ENCODE measurements at places on chromosomes 12 and 14. TPM values are rescaled to one million over a fixed set of nuclear protein-coding genes. Genes with fewer than 3 reads are reported as not detected.

The IAPP gene
- not detected for total RNA-seq

The LRRC10 gene
- not detected for total RNA-seq

The OR4L1 gene
- total RNA-seq, result not detected

The POTEG gene
- total RNA-seq, result not detected

The GUCY2C gene
- not detected for total RNA-seq

The LRRC9 gene
- total RNA-seq, result not detected

GRCh38 chr14:61106959-61107641 is 126.1 kb downstream of the SLC38A6 start:
- peak; percentile 28 for DNase-seq

DNA sequence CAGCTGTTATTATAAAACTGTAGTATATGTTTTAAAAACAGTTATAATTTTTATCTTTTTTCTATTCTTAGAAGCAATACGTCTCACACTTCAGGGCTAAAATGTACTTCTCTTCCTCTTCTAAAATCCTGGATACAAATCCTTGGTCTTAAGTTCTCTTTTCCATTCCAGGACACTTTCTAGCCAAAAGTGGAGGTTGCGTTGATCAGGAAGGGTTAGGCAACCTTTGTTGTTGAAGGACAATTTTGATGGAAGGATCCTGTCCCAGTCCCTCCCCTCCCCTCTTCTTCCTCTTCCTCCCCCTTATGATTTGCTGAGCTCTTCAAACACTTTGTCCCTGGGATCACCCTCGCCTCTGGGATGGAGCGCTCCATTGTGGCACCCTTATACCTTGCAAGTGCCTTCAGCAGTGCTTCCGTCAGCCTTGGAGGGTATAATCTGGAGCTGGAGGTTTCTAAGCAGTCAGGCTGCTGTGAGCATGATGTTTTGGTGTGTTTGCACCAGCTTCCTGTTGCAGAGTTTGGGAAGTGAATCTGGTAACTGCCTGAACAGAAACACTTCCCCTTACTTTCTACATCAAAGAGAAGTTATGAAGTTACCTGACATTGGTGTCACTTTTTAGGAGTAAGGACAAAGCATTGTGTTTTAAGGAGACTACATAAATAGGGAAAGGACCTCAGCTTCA is 87.4 kb upstream of the SLC38A2 start:
- no peak for DNase-seq

GRCh38 chr12:65306366-65307168 is 28.1 kb downstream of the MSRB3 start:
- peak; percentile 79 for DNase-seq

DNA sequence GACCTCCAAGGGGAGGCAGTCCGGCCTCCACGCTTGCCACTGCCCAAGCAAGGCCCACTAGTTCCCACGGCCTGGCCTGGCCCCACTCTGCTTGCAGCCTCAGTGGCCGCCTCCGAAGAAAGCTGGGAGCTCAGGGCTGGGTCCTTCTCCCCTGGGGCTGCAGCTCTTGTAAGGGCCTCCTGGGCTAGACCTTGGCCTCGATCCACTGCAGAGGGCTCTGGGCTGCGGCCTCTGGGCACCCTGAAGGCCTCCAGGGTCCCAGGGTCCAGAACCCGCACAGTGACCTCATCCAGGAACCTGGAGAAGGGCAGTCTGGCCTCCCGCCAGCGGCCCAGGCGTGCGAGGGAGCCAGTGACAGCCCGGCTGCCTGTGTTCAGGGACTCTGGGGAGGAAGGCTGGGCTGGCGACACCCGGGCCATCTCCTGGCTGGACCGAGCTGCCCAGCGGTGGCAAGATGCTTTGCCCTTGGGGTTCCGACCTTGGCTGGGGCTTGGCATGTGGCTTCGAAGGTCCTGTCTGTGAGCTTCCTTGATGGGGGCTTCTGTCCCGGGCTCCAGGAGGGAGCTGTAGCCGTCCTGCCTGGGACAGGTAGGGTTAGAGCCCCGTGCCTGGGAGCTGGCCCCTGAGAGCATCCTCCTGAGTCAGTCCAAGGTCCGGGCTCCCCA is 9.8 kb downstream of the BEGAIN start:
- DNase-seq, result no peak

GRCh38 chr12:3944620-3945019 is 71.4 kb upstream of the PARP11 start:
- DNase-seq, result no peak

- peak; percentile 49 for DNase-seq
Measured at GRCh38 chr12:93279565-93280412, 97.9 kb upstream of the NUDT4 start.

DNA sequence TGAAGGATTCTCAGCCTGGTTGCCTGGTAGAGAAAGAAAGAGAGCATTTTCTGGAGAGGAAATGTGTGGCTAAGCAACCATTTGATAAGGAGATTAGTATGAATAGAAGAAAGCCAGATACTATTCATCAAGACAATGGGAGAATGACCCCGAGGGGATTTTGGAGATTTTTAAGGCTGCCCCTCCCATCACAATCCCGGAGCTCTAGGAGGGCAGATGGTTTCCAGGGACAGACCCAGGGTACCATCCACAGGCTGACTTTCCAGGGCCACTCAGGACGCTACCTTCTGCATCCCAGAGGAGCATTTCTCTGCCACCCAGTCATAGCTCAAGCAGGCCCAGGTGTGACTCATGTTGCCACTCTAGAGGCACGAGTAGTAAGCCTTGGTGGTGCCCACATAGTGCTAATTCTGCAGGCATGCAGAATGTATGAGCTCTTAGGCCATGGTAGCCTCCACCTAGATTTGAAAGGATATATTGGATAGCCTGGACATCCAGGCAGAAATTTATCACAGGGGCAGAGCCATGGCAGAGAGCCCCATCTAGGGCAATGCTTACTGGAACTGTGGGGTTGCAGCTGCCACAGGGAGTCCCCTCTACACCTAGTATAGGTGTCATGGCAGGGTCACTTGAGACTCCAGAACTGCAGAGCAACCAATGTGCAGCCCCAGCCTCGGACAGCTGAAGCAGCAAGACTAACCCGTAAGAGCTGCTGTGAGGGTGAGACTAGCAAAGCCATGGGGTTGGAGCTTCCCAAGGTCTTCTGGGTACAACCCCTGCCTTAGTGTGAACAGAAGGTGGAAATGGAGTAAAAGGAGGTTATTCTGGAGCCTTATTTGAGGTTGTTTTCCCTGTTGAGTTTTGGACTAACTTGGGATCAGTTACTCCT is 366.0 kb downstream of the ZFP36L1 start:
- DNase-seq, result no peak

- DNase-seq, result no peak
Measured at GRCh38 chr12:31337952-31338351, 12.0 kb upstream of the SINHCAF start.

DNA sequence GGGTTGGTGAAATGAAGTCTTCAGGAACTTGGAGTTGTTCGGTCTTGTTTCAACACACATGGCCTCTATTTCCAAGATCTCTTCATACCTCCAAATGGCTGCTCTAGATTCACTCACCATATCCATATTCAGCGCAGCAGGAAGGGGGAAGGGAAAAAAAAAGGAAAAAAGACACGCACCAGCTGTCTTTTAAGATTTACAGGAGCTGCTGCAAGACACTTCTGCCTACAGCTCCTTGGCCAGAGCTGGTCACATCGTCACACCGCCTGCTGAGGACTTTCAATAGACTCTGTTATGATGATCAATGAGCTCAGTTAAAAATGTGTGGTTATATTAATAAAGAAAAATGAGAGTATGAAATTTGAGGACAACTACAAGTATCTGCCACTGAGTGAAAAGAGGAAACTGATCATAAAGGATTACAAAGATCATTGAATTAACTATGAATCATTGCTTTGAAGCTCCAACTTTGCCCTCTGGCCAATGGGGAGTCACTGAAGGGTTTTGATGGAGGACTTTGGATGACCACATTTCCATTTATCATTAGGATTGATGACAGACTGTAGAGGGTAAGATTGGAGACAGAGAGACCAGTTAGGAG is 182.1 kb upstream of the HMGA2 start:
- no peak for DNase-seq

- DNase-seq, result no peak
Measured at GRCh38 chr12:15453613-15454012, 131.3 kb downstream of the PTPRO start.

- DNase-seq, result no peak
Measured at GRCh38 chr12:64720884-64721283, 38.3 kb downstream of the GNS start.

DNA sequence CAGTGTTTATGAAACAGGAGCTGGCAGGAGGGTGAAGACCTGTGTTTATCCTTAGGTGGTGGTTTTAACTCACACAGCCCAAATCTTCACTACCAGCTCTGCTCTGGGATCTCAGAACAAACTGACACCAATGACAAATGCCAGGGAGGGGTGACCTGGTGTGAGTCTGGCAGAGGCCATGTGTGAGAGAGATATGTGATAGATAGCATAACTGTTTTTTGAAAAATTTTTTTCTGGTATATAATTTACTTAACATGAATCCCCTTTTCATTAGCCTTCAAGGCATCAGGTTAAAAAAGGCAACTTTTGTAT is 51.5 kb downstream of the SLC38A4 start:
- DNase-seq, result no peak

- DNase-seq, result peak; percentile 97
Measured at GRCh38 chr12:25997201-25997963, 38.9 kb downstream of the RASSF8 start.

DNA sequence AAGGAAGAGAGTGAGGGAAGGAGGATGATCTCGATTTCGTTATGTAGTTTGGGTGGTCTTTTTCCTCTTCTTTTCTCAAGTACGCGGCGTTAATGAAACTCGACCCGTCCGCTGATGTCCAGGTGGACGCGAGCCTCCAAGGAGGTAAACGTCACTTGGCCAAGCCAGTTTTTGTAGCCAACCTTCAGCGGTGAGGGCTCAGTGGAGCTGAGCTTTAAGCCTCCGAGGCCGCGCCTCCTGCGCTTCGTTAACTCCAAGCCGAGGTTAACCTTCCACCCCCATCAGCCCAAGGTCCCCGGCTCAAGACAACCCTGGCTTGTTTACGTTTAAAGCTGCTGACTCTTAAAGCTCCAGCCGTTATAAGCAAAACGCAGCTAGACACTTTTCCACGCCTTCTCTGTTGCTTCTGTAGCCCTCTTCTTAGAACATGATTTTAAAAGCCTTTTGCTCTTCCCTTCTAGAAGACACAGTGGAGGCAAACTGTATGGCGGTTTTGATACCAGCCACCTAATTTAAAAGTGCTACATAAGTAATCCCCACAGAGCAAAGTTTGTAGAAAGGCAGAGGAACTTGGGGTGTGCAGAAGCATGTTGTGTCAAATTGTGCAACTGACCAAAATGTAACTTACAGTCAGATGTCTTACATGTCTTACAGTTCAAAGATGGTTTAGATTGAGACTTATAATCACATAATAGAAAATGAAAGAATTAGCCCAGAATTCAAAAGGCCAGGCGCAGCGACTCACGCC is 923 bp upstream of the ITPR2 start:
- DNase-seq, result no peak

DNA sequence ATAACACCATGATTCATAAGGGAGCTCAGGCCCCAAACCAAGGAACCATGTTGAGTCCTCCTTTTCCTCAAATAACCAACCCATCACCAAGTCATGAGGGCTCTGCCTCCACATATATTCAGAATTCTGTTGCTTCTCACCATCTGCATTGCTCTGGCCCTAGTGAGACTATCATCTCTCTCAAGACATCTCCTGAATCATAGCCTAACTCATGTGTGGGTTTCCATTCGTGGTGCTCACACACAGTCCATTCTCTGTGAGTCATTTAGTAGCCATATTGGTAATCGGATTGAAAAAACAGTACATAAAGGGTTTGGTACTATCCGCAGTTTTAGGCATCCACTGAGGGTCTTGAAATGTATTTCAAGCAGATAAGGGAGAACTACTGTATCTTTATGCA is 5.1 kb upstream of the SLC38A2 start:
- DNase-seq, result no peak

GRCh38 chr12:51871918-51872688 is 15.8 kb upstream of the ANKRD33 start:
- DNase-seq, result no peak

DNA sequence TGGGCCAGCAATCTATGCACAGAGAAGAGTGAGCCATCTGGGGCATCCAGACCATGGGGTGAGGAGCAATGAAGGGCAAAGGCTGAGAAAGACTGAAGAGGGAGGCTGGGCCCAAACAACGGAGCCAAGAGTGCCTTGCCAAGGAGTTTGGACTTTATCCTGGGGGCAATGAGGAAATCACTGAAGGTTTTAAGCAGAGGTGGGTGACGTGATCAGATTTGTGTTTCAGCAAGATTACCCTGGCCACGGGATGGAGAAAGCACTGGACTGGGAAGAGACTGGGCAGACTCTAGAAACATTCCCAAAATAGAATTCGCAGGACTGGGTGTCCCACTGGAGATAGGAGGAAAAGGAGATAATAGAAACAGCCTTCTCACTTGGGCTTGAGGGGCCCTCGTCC is 65.3 kb downstream of the DPF3 start:
- DNase-seq, result no peak

- no peak for DNase-seq
Measured at GRCh38 chr12:7917392-7918267, 18.4 kb downstream of the SLC2A3 start.

DNA sequence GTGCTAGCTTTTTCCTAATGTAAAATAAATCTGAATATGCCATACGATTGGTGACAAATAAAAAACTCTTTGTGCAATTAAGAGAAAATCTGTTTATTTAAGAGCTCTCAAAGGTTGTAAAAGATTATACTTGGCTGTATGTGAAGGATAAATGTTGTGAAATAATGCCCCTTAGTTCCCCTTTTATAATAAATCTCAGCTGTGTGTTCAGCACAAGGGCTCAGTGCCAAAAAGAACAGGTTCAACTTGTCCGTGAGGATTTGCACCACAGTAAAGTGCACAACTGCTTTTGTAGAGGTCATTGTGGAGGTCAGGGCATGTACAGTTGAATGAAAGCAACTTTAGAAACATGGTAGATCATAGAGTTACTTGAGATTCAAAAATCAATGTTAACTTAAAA is 118.6 kb downstream of the TRMT5 start:
- no peak for DNase-seq

- no peak for DNase-seq
Measured at GRCh38 chr12:40768125-40768864, 76.1 kb downstream of the CNTN1 start.

DNA sequence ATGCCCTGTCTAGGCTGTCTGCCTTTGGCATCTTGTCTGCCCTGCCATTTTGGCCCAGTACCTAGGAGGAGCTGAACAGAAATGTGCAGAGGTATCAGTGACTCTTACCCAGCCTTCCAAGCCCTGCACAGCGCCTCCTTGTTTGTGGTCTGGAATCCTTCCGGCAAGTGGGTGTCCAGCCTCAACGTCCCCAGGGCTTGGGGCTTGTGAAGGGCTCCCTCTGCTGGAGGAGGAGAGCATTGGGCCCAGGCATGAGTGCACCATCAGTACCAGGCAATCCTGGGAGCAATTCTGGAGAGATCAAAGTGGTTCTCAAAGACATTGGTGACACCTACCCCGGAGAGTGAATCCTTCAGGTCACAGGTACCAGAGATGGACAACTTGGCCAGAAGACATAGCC is 2.4 kb upstream of the TCL1B start:
- DNase-seq, result peak; percentile 40

DNA sequence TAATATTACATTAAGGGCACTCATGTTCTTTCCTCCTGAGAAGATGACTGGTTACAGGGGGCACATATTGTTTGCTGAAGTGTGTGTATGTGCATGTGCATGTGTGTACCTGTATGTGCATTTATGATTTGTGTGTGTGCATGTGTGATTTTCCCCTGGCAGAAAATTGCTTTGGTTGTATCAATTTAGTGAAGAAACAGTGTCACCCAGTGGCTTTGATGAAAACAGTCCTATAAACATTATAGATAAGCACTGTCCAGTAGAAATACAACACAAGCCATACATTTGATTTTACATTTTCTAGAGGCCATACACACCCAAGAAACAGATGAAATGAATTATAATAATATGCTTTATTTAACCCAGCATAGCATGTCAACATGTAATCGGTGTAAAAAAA is 8.6 kb downstream of the PDE3A start:
- peak; percentile 59 for DNase-seq

- no peak for DNase-seq
Measured at GRCh38 chr14:67955261-67955660, 135.7 kb downstream of the RAD51B start.

Measured in dermis blood vessel endothelial cell (primary cell).